ENCODE measurements at places on chromosomes 12 and 14.
A peak's percentile ranks its signal among the peaks of the same experiment; 100 is the strongest.

DNA sequence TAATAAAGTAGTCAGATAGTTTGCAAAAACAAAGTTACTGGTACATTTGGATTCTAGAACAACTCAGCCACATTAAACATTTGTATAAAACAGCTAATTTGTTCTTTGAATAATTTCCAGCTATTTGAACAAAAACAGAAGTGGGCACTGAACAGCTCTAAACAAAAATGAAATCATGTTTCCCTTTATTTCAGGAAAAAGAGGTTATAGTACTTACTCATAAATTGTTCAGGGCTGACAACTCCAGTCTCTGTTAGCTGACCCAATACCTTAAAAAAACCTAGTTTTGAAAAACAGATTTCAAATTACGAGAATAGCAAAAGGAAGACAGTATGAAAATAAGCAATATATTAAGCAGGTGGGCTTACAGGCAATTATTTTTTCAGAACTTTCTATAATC, 8.2 kb downstream of the GNPNAT1 start:
- DNase-seq: no peak

- DNase-seq: no peak
Observed at GRCh38 chr14:92668276-92668973, 80.0 kb downstream of the LGMN start.

DNA sequence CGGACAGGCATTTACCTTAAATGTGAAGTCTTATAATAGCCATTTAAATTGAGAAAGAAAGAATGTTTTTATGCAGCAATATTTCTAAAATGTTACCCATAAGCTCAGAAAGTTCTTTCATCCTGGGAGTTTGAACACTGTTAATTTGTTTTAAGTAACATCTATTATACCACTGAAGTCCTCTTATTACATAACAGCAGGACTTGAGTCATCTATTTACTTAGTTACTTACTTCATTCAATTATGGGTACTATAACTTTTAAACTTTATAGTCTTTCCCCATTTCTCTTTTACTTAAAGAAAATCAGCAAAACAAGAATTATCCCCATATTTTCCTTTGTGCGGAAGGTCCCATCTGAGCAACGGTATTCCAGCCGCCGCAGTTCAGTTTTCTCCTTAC, 473.1 kb downstream of the ETNK1 start:
- DNase-seq: no peak

DNA sequence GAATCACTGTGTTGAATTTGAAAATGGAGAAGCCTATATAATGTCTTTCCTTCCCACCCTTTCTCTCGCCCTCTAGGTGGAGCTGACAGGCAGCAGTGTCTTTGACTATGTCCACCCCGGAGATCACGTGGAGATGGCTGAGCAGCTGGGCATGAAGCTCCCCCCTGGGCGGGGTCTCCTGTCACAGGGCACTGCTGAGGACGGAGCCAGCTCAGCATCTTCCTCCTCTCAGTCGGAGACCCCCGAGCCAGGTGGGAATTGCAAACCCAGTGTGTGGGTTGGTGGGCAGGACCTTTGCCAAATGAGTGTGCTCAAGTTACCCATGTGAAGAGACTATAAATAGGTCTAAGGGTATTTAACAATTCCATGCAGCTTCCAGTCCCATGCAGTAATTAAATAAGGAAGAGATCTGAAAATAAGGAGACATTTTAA, 274.7 kb downstream of the EGLN3 start:
- DNase-seq: peak; percentile 40

GRCh38 chr12:125683748-125684381, 618.6 kb downstream of the AACS start:
- no peak for DNase-seq

- peak; percentile 85 for DNase-seq
Observed at GRCh38 chr14:61553730-61554641, 141.3 kb upstream of the HIF1A start.

DNA sequence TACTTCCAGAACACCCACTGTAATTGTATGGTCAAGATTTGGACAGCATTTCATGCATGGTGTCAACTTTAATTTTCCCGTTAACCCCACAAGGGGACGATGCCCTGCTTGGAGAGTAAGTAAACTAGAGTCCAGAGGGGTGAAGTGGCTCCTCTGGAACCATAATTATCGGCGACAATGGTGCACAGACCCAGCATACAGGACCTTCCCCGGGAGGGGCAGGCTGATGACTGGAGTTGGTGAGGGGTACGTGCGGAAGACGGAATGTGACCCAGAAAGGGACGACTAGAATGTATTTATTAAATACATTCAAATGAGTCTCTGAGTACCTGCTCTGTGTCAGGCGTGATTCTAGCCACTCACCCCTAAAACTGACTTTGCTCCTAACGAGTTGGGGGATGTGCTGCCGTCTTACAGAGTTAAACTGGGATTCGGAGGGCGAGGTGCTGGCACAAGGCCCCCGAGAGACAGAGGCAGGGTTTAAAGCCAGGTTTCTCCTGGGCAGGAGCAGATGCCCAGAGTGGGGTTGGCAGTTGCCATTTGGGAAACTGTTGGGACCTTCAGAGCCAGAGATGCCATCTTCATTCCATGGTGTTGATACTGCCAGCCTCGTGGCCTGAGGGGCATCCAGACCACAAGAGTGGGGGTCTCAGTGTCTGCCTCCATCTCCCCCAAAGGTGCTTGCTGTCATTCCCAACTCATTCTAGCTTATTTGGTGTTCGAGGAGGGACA, 10.9 kb downstream of the RTL1 start:
- DNase-seq: no peak

DNA sequence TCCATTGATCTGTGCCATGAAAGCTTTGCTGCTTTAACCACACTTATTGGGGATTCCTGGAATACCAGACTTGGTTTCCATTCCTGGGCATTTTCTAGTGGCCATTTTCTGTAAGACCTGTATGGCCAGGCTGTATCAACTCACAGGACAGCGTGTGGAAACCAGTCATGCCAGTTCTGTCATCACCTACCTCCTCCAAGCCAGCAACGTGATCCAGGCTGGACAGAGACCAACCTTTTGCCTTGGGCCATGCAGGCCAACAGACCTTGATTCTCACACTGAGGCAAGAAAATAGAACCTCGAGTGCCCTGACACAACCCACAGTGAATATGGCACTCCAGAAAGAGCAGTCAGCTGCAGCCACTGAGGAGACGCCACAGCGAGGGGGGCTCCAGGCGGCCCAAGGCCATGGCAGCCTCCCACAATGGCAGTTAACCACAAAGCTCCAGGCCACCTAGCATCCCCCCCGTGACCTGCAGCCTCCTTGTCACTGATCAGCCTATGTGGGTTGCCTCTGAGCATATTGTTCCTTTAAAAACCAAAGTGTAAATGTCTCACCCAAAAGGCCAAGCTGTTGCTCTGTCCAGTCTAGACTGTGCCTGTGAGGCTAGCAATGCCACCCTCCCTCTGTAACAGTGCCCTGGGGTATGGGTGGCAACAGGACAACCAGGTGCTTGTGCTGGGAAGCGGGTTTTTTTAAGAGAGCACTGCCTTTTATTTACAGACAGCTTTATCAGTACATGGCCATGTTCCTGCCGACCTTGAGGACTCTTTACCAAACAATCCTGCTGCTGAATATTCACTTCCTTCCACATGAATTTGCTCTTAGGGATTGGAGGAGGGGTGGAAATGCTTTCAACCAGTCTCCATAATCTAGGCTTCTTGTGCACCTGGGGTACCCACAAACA, 168.7 kb upstream of the HIF1A start:
- no peak for DNase-seq

DNA sequence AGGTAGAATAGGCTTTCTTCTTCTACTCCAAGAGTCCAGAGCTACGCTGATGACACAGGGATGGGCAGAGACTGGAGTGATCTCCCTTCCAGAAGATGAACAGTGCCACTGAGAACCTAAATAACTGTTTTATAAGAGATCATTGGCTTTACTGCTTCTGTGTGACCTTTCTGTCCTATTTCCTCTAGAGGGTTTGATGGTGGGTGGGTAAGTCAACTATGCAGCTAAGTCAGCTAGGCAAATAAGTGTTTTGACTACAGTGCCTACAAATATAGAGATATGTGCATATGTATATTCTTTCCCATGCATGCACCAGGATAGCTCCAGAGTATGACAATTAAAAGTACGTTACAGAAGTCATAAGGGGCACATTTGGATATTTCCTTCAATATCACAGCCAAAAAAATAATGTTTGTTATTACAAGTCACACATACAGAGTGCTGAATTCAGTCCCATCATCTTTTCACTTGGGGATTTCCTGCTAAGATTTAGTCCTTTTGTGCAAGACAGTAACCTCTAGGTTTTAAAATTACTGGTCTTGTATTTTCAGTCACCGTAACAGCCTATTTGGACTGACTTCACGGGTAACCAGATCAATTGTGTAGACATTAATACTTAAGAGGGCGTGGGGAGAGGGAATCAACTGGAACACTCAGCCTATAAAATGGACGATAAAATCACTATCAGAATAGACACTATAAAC, 412.6 kb upstream of the SOX5 start:
- DNase-seq: no peak

- no peak for DNase-seq
Observed at GRCh38 chr14:77154421-77154820, 12.8 kb upstream of the ZDHHC22 start.

- peak; percentile 33 for DNase-seq
Observed at GRCh38 chr12:58919231-58920101, 838 bp downstream of the LRIG3 start.

GRCh38 chr12:23938422-23938821, 11.0 kb downstream of the SOX5 start:
- no peak for DNase-seq

DNA sequence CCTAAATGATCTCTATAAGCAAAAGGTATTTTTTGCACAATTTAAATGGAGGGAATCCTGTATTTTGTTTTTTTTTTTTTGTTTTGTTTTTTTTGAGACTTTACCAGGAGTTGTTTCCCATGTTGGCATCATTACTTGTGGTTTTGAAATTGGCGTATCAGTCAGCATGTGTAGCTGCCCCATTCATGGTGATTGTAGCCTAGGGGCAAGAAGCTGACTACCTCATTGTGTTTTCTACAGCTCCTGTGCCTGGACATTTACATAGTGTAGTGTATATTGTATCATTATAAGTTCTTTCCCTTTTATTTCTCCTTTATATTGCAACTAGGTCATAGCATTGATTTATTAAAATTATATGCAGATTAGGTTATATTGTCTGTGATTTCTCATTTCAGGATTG, 24.5 kb downstream of the SAMD4A start:
- no peak for DNase-seq

DNA sequence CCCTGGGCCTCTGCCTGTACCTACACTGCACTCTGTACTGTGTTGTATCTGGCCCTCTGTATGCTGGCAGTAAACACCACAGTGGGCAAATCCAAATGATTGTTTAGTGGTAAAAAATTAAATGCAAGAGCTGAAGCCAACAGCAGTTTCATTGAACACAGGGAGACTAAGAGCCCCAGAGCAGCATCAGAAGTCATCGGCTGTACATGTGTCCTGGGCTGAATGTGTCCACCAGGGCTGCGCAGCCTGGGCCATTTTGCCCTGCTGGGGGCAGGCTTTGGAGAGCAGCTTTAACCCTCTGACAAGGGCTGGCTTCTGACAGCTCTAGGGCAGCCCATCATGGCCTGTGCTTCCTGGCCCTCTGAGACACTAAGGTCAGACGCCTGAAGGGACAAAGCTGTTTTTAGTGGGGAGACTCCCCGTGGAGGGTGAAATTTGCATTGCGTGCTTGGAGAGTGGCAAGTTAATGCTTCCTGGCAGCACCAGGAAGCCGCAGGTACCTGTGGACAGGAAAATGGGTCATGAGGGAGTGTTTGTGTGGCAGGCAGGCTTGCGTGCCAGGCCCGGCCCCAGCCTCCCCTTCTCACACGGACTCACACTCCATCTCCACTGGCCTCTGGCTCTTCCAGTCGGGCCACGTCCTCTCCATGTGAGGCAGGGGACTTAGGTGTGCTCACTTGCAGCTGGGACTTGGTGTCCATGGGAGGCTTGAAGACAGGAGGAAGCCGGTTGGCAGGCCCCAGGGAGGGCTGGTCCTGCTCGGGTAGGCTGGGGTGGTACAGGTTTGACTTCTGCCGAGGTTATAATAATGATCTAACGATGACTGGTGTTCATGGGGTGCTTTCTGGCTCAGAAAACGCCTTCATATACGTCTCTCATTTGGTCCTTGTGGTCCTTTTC, 150.1 kb downstream of the TSPAN9 start:
- DNase-seq: no peak

GRCh38 chr14:104199266-104199895, 61.0 kb downstream of the KIF26A start:
- DNase-seq: no peak

All from AG20443 (cell line).